ENCODE measurements at places on chromosomes 11 and 22. TPM values are rescaled to one million over a fixed set of nuclear protein-coding genes. Genes with fewer than 3 reads are reported as not detected.

ZNF215 gene
- total RNA-seq = 2.8 TPM

DNAJB7 gene
- not detected for total RNA-seq

ABTB2 gene
- 5.9 TPM for total RNA-seq

PLEKHA7 gene
- total RNA-seq = 8.2 TPM

CCDC188 gene
- total RNA-seq = not detected

SIPA1 gene
- 448 TPM for total RNA-seq

YAP1 gene
- total RNA-seq = not detected
